ENCODE measurements at places on chromosomes 4 and X. TPM values are rescaled to one million over a fixed set of nuclear protein-coding genes. Genes with fewer than 3 reads are reported as not detected.

Gene SPIN2A
- total RNA-seq = not detected

Gene USP17L19
- not detected for total RNA-seq

Gene OPRPN
- total RNA-seq = not detected

Gene MTMR8
- 2.6 TPM for total RNA-seq

Gene TBC1D19
- 9.8 TPM for total RNA-seq

Gene MAGEA8
- total RNA-seq = not detected

Gene FHIP1A
- 45.6 TPM for total RNA-seq

Gene RIBC1
- 1.1 TPM for total RNA-seq

Gene FAT4
- 3.8 TPM for total RNA-seq

Gene EFHC2
- 1.8 TPM for total RNA-seq

Gene SAP30
- total RNA-seq = 13.4 TPM

Gene NAA15
- 28.8 TPM for total RNA-seq

Gene ZNF157
- total RNA-seq = not detected

Gene TXK
- total RNA-seq = 4.0 TPM

Gene STARD8
- 3.0 TPM for total RNA-seq

Gene ITIH6
- total RNA-seq = not detected

Gene ZDHHC15
- total RNA-seq = 0.26 TPM

Gene CT45A10
- total RNA-seq = not detected

Gene DNASE1L1
- total RNA-seq = 41.4 TPM

Gene PLAC8
- total RNA-seq = 68.0 TPM

Gene PAGE5
- total RNA-seq = not detected

Gene SRPX
- 28.0 TPM for total RNA-seq

Gene PAGE2
- total RNA-seq = not detected

Gene PAK3
- total RNA-seq = 2.1 TPM

Gene EGFL6
- total RNA-seq = 2.3 TPM

Gene HS6ST2
- total RNA-seq = 6.3 TPM

Gene SUPT20HL1
- not detected for total RNA-seq

Gene SHROOM3
- 37.7 TPM for total RNA-seq

Gene ZBTB33
- 19.5 TPM for total RNA-seq

Gene MFSD8
- 19.1 TPM for total RNA-seq

Gene MED14
- total RNA-seq = 37.6 TPM

Gene NDST3
- not detected for total RNA-seq

Gene TCEAL6
- total RNA-seq = not detected

Gene FRAS1
- total RNA-seq = 11.4 TPM

Gene CRMP1
- 5.0 TPM for total RNA-seq

Gene GLRA2
- total RNA-seq = not detected

Gene CSAG2
- not detected for total RNA-seq

Gene SMIM14
- total RNA-seq = 13.2 TPM

Gene HTN3
- not detected for total RNA-seq

Gene GSX2
- not detected for total RNA-seq

Gene PCDH18
- total RNA-seq = 20.4 TPM

Gene RPL10
- total RNA-seq = 2,607 TPM

Gene LGI2
- total RNA-seq = not detected

Gene GYPA
- not detected for total RNA-seq

Gene SPATA4
- not detected for total RNA-seq

Gene FAM236A
- not detected for total RNA-seq

Gene DRD5
- not detected for total RNA-seq

Gene CDKL2
- 1.2 TPM for total RNA-seq

Gene PRDM8
- 0.11 TPM for total RNA-seq

Gene POLN
- 1.1 TPM for total RNA-seq

Gene NPY5R
- 0.44 TPM for total RNA-seq

Gene NAP1L2
- total RNA-seq = 0.50 TPM

Gene BEND4
- total RNA-seq = not detected

Gene CSN2
- total RNA-seq = not detected

Gene FRG2
- total RNA-seq = not detected

Gene AMBN
- total RNA-seq = not detected

Gene P2RY10
- total RNA-seq = 0.38 TPM

Gene ANXA10
- total RNA-seq = 0.18 TPM

Gene VCX
- not detected for total RNA-seq

All from esophagus squamous epithelium (tissue), 5 donors.